ENCODE measurements at places on chromosomes 4 and X.

- DNase-seq, result no peak
Observed at GRCh38 chrX:151505796-151506195, 57.7 kb upstream of the PASD1 start.

GRCh38 chr4:159652871-159653270 lies 550.0 kb downstream of the RAPGEF2 start:
- no peak for DNase-seq

- DNase-seq, result no peak
Observed at GRCh38 chr4:113483131-113483530, 278.4 kb downstream of the CAMK2D start.

DNA sequence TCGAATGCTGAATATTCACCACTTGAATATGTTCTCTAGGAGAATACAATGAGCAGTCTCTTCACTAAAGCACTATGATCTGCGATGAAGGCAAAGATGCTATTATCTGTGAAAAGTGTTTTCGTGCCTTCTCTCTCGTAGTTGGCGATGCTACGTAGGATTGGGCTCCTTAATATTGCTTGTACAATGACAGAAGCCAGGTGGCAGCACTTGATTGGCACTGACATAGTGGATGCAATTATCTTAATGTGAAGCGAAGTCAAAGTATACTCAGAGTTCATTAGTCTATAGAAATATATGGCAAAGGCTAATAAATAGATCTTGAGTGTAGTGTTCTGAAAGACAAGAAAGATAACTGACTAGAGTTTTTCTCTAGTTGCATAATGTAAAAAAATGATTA lies 1135.7 kb upstream of the AGA start:
- no peak for DNase-seq

DNA sequence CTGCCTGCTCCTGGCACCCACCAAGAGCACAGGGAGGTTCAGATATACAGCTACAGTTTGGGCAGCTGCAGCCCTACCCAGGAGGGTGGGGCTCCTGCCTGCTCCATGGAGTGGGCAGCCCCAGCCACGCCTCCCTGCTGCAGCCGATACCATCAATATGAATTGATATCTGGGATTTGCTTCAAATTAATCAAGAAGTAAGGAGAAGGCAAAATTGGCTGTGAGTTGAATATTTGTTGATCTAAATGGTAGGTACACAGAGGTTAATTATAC lies 31.2 kb upstream of the ZNF280C start:
- no peak for DNase-seq

- no peak for DNase-seq
Observed at GRCh38 chr4:103998756-103999155, 279.0 kb upstream of the TACR3 start.

All from head of caudate nucleus (tissue), 42 donors.